ENCODE measurements at places on chromosomes 1 and 21.
A peak's percentile ranks its signal among the peaks of the same experiment; 100 is the strongest.

GRCh38 chr1:115545096-115545720 is 96.6 kb upstream of the VANGL1 start:
- no peak for DNase-seq

GRCh38 chr1:41046347-41046775 is 24.8 kb upstream of the SLFNL1 start:
- DNase-seq = no peak

- no peak for DNase-seq
Observed at GRCh38 chr1:234870020-234870981, 258.3 kb downstream of the TOMM20 start.

DNA sequence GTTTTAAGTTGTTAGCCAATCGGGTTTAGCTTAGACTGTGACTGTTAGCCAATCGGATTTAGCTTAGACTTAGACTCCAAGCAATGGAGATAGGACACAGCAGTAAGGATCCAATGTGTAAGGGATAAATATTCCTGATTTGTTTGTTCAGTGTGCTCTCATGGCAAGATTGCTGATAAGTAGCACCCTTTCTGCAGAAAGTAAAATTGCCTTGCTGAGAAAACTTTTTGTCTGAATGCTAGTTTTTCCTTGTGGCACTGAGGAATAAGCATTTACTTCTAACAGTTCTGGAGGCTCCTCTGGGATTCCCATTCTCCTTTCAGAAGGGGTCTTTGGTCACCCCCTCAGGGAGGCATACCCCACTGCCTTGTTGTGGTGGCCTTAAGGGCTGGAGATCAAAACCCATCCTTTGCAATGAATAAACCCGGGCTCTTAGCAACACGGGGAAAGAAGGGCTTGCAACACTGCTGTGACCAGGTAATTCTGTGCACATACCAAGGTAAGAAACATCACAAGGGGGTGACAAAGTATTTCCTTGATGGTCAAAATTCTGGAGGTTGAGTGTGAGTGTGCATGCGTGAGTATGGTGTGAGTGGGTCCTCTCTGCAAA is 45.4 kb downstream of the SERINC2 start:
- DNase-seq = no peak

GRCh38 chr21:39675993-39676661 is 63.4 kb downstream of the B3GALT5 start:
- no peak for DNase-seq

- no peak for DNase-seq
Observed at GRCh38 chr1:229803626-229804217, 177.7 kb downstream of the URB2 start.

DNA sequence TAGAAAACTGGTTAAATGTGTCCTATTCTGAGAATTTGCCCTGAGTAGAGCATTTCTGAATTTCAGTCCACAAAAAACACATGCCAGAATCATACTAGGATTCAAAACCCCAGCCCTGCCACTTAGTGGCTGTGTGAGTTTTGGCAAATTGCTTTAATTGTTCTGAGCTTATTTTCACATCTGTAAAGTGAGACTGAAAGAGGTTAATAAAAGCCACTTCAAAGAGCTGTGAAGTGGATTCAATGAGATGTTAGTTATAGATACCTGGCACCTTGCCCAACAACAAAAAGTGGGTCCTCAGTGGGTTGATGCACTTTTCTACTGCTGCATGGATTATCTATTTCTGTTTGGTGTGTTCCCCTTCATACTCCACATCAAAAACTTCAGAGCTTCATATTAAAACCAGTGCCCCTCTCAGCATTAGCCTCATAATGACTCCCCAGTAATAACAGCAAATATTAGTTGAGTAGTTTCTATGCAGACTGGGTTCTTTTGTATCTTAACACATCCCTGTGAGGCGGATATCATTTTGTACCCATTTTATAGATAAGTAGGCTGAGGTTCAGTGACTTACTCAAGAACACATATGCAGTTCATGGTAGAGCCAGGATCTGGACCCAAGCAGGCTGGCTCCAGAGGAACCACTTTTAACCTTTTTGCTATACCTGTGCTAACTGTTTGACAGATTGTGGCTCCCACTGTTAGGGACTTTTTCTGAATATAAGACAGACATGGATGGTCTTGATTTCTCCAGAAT is 14.2 kb upstream of the ADORA3 start:
- DNase-seq = no peak

GRCh38 chr1:159172614-159173291 is 1.3 kb downstream of the CADM3 start:
- DNase-seq = peak; percentile 11

- peak; percentile 75 for DNase-seq
Observed at GRCh38 chr1:225652729-225653462, at the start of gene ENAH. Gene ENAH, minus strand, starts transcription at chr1:225653123. Its CDS starts 433 bp downstream, at chr1:225652690.

- DNase-seq = no peak
Observed at GRCh38 chr1:51281807-51282206, 45.7 kb downstream of the RNF11 start.

DNA sequence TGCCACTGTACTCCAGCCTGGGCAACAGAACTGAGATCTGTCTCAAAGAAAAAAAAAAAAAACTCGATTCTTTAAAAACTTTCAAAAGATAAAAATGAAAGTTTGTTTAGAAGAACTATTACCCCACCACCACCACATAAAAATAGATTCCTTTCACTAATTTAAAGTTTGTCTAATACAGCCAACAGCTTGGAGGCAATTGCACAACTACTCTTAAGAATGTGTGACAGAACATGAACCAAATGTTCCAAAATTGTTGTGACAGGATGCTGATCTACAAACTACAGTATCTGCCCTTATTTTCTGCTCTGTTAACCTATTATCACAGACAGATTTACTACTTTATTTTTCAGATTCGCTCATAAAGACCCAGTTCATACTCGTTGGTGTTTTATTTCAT is 5.5 kb upstream of the TGFBR3 start:
- DNase-seq = no peak

GRCh38 chr1:94856004-94856403 is 35.8 kb downstream of the SLC44A3 start:
- no peak for DNase-seq

GRCh38 chr1:181759481-181759880 is 276.2 kb downstream of the CACNA1E start:
- DNase-seq = no peak

DNA sequence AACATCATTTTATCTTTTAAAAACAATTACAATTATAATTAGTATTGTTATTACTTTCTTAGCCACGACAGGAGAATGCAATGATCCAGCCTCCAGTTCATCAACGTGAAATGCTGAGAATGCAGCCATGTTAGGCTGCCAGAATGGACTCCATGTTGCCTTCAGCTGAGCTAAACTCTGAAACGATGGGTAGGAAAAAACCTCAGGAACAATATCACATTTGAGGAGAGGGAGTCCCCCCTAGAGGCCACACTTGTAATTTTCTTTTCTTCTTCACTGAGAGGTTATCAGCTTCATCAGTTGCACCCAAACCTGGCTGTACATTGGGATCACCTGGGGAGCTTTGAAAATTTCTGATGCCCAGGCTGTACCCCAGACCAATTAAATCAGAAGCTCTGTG is 34.6 kb upstream of the DNAH14 start:
- peak; percentile 7 for DNase-seq

DNA sequence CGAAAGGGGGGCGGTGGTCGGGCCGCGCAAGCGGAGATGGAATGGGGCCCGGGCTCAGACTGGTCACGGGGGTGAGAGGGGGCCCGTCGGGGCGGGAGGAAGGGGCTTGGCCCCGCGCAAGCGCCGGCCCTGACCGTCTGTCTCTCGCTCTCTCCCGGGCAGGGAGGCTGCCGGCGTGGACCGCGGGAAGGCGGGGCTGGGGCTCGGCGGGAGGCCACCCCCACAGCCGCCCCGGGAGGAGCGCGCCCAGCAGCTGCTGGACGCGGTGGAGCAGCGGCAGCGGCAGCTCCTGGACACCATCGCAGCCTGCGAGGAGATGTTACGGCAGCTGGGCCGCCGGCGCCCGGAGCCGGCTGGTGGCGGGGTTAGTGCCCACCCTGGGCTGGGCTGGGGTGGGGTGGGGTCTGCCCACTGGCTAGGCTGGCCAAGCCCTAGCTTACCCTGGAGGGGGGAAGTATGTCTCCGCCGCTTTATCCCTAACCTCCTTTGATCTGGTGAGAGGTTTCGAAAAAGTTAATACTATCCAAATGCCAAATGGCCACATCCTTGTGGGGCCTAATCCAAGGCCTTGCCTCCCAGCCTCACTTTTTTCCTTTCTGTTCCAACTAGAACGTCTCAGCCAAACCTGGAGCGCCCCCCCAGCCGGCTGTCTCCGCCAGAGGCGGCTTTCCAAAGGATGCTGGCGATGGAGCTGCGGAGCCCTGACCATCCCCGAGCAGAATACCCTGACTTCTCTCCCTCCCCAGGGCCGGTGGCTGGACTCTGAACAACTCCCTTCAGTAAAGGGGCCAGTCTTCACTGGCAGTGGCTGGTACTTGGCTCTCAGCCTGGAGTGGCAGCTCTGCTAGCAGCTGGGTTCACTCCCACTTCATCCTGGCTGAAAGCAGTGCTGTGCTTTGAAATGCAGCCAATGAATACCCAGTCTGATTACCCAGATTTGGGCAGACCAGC is 636 bp upstream of the YRDC start:
- peak; percentile 88 for DNase-seq

DNA sequence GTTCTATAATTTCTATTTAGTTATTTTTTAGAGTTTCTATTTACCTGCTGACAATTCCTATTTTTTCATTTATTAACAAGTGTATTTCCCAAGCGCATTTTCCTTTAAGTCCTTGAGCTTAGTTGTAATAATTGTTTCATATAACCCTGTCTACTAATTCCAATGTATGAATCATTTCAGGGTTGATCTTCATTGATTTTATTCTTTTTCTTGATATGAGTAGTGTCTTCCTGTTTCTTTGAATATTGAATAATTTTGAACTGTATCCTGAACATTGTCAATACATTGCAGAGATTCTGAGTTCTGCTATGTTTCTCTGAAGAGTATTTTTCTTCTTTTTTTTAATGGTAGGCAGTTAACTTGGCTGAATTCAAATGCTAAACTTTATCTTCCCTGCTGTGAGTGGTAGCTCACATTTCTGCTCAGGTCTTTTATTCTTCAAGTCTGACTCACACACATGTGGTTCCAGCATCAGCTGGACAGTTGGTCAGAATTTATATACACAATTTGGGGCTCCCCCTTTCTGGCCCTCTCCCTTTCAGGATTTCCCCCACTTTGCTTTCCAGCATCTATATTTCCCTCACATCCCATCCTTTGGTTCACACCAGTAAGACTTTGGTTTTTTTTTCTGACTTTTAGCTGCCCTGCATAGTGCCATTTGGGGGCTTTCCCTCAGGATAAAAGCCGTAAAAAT is 54.4 kb upstream of the WDR26 start:
- peak; percentile 27 for DNase-seq

GRCh38 chr1:40362199-40362598 is 11.3 kb upstream of the SMAP2 start:
- DNase-seq = no peak

GRCh38 chr21:14567331-14568279 is 21.5 kb upstream of the SAMSN1 start:
- DNase-seq = no peak

GRCh38 chr1:24155011-24155782 is 12.3 kb upstream of the IL22RA1 start:
- DNase-seq = peak; percentile 68

- DNase-seq = no peak
Observed at GRCh38 chr1:244160455-244161235, 109.6 kb downstream of the ZBTB18 start.

DNA sequence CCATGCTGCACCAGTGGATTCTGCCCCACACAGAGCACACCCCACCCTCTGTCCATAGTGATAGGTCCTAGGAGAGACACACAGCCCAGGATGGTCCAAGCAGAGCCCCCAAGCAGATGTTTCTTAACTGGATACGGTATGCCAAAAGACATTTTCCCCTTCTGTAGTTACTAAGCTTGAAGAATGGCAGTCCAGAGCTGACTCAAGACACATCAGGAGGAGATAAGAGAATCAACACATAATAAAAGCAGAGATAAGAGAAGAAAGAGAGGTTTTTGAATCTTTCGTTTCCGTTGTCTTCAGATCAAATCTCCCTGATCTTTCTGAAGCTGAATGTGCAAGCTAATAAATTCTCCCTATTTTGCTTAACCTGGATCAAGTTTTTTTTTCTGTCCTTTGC is 21.8 kb upstream of the CASQ2 start:
- DNase-seq = no peak

- DNase-seq = no peak
Observed at GRCh38 chr1:12609469-12610003, 8.5 kb downstream of the DHRS3 start.

GRCh38 chr21:23471877-23472276 is 2135.4 kb downstream of the MRPL39 start:
- DNase-seq = no peak

DNA sequence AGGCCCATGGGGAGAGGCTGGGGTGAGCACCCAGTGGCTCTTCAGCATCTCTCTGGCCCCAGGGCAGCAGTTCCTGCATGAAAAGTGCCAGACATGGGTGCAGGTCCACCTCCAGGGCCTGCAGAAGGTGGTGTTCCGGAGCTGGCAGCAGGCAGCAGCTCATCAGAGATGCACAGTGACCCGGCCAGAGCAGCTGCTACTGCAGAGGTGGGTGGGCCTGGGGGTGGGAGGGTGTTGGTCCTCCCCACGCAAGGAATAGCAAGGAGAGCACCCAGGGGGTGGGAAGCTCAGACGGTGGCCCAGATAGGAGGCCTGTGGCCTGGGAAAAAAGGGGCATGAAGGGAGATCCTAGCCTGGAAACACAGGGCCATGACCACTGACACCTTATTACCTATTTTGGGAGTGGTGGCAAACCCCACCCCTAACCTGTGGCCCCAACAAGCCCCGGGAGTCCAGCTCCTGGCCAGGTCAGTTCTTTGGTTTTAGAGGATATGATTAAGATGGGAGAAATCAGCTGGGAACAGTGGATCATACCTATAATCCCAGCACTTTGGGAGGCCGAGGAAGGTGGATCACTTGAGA is 20.2 kb downstream of the C1orf167 start:
- no peak for DNase-seq

- DNase-seq = no peak
Observed at GRCh38 chr1:175222296-175222938, 29.8 kb upstream of the KIAA0040 start.

DNA sequence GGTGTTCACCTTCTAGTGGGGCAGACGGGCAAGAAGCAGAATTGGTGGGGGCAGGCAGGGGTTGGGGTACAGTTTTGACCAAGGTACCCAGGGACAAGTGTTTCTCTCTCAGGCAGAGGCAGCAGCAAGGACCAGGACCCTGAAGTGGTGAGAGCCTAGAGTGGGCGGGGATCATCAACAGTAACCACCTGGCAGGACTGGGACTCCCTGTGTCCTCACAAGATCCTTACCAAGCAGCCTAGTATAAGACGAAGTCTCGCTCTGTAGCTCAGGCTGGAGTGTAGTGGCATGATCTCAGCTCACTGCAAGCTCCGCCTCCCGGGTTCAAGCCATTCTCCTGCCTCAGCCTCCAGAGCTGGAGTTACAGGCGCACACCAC is 3.2 kb upstream of the NADK start:
- DNase-seq = no peak

DNA sequence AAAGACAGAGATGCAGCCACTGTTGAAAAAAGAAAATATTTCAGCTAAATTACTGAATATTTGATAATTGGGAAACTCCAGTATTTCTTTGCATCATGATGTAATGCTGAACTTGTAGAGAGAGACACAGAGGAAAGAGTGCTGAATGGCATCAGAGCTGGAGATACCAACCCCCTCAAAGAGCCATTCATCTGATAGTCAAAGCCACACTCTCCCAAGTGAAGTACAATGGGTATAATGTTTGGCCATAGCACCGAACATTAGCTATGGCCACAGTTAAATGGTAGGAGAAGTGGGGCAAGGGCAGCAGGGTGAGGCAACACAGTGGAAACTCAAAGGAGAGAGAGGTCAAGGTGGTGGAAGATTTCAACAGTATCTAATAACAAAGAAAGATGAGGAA is 107.5 kb upstream of the TNFSF4 start:
- no peak for DNase-seq

GRCh38 chr1:156838972-156839371 is 19.9 kb downstream of the INSRR start:
- peak; percentile 80 for DNase-seq

All from GM13976 (cell line).